ENCODE measurements at places on chromosomes 1 and 21.

- peak; percentile 2 for DNase-seq
Observed at GRCh38 chr21:31873696-31874599, 1.1 kb downstream of the HUNK start.

DNA sequence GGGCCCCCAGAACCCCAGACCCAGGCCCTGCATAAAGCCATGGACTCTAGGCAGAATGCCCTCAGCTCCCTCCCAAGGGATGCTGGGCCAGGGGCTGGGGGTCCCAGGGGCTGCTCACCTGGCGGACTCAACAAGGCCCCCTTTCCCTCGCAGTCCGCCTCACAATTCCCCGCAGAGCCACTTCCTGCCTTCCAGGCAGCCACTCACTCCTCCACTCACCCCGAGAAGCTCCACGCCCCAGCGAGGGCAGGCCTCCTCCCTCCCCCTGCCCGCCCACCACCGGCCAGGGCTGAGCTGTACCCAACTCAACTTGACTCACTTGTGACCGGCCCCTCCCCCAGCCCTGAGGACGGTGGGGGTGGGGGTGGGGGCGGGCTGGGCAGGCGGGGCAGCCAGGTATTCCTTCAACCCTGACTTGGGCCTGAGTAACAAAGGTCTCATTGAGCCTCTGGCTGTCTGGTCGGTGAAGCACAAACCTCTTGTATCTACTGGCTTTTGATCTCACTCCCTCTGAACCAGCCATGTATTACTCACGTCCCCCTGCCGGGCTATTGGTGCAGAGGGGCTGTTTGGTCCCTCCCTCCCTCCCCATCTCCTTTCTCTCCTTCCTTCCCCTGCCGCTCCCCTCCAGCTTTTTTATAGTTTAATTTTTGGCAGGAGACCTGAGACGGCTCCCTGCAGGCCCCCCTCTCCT lies 5.9 kb downstream of the BLACAT1 start:
- DNase-seq = no peak

DNA sequence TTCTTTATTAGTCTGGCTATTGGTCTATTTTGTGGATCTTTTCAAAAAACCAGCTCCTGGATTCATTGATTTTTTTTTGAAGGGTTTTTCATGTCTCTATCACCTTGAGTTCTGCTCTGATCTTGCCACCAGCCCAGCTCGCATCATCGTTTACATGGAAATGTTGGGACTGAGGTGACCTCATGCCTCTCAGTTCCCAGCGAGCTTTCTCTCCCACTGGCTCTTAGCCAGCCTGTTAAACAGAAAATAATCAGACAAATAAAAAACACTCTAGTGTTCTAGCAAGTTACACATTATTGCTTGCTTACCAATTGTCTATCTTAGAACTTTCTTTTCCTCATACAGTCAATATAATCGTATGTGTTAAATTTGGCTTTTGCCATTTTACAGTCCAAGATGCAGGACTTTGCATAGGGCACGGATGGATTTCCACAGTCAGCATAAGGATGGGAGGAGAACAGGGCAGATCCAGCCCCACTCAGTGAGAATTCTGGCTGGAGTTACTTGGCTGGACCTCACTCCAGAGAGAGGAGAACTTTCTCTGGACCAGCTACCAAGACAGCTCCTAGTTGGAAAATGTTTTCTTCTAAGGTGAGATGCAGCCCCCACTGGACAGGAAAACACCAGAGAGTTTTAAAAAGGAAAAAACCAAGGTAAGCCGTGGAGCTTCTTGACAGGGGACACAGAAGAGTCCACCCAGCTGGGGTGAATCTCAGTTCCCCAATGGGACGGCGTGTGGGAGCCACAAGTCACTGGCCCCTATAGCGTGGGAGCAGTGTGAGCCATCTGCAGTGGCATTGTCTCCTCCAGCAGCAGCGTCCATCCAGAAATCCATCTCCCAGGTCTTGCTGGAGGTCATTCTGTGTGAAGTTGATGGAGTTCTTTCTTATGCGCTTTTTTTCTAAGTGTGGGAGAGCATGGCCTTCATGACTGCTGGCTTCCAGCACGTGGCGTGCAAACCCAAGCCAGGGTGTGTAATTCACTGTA lies 17.6 kb downstream of the PGBD2 start:
- no peak for DNase-seq

GRCh38 chr1:244955661-244956060 lies 91.3 kb upstream of the HNRNPU start:
- DNase-seq = no peak

- no peak for DNase-seq
Observed at GRCh38 chr1:205699416-205699815, 19.1 kb upstream of the SLC45A3 start.

DNA sequence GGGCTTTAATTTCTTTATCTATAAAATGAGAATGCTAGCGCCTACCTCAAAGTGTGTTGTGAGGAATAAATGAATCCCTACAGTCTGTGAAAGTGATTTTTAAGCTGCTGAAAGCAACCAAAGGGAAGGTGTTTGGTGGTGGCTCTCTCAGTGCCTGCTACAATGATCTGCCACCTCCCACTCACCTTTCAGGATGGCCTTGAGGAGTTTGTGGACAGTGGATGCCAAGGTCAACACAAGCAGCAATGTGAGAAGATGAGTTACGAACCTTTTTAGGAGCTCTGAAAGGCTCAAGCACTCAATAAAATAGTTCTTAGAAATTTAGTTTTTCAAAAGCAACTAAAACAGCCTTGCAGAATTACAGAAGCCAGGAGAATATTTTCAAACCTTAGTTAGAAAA lies 176.6 kb upstream of the DPT start:
- DNase-seq = no peak

GRCh38 chr1:31642366-31642765 lies 2.3 kb downstream of the PEF1 start:
- DNase-seq = no peak

DNA sequence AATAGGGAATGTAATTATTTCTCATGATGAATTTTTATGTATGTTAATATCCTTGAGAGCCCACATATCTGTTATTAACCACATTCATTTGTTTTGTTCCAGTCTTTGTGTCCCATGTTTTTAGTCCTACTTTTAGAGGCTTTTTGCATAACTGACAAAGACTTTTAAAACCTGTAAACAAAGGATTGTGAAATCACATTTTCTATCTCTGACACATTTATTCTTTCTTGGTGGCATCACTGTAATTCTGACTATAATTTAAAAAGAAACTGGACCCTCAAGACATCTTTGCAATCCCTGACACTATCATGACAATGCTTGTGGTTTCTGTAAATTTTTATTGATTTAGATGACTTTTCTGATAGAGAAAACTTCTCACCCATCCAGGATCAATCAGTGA lies 313.1 kb downstream of the SIPA1L2 start:
- DNase-seq = no peak

DNA sequence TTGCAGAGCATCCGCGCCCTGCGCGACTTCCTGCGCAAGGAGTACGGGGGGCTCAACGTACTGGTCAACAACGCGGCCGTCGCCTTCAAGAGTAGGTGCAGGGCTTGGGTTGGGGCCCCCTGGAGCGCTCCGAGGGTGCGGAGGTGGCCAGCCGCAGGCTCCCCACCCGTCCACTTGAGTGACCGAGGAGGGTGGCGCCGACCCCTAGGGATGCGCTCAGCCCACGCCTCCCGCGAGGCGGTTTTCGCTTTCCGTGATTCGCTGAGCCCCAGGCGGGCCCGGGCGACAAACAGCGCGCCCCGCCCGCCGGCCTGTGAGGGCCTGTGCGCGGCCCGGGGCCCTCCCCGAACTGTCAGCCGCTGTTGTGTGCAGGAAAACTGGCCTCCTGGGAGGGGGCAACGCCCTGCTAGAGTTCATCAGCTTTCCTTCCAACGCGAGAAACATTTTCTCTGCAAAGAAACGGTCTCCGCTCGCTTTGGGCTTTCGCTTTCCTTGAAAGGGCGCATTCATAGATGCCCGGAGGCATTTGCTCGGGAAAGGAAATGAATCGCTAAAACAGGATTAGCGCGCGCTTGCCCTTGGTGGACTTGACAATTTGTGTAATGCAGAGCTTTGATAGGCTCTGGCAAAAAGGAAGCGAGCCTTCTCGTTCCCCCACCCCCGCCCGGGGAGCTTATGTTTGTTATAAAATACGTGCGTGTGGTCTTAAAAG lies 668 bp downstream of the CBR3 start:
- no peak for DNase-seq

Measured in activated CD4-positive, CD25-positive, alpha-beta regulatory T cell treated with anti-CD3 and anti-CD28 coated beads, Interleukin-2, amount 50 U/mL, for 16 hours (primary cell).